Stimulated activated CD8-positive, alpha-beta memory T cell treated with anti-CD3 and anti-CD28 coated beads, Interleukin-2, amount 100 ng/mL, for 1 hour (primary cell): ENCODE measurements at places on chromosomes 6 and 20.

DNA sequence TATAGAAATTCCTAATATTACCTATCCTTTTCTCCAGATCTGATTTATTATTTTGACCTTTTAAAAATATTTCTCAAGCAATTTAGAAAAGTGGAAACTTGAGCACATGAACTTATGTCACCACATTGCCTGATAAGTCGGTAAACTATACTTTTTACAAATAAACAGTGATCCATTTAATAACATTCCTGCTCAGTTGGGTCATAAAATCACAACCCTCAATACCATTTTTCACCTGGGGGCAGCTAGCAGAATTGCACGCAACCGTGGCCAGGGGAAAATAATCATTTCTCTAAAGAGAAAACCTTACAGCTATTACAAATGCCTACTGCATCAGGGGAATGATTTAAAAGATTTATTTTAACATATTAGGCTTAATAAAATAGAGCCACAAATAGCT lies 614.5 kb downstream of the PHF3 start:
- DNase-seq = no peak

DNA sequence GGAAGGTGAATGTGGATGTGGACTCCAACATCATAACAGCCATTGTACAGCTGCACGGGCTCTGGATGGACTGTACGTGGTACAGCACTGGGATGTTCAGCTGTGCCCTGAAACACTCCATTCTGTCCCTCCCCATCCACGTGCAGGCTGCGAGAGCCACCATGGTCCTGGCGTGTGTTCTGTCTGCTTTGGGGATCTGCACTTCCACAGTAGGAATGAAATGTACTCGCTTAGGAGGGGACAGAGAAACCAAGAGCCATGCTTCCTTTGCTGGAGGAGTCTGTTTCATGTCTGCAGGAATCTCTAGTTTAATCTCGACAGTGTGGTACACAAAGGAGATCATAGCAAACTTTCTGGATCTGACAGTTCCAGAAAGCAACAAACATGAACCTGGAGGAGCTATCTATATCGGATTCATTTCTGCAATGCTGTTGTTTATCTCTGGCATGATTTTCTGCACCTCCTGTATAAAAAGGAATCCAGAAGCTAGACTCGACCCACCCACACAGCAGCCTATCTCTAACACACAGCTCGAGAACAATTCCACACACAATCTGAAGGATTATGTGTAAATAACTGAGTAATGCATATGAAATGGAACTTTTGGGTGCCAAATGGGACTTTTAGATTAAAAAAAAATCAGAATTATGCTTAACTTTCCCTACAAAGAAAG lies 12.1 kb downstream of the CLDN20 start:
- no peak for DNase-seq

- no peak for DNase-seq
Measured at GRCh38 chr20:31857861-31858759, 12.2 kb downstream of the DUSP15 start.

GRCh38 chr20:36473164-36473563 lies 68.2 kb upstream of the MYL9 start:
- no peak for DNase-seq

GRCh38 chr6:9503111-9503761 lies 911.6 kb downstream of the TFAP2A start:
- no peak for DNase-seq

DNA sequence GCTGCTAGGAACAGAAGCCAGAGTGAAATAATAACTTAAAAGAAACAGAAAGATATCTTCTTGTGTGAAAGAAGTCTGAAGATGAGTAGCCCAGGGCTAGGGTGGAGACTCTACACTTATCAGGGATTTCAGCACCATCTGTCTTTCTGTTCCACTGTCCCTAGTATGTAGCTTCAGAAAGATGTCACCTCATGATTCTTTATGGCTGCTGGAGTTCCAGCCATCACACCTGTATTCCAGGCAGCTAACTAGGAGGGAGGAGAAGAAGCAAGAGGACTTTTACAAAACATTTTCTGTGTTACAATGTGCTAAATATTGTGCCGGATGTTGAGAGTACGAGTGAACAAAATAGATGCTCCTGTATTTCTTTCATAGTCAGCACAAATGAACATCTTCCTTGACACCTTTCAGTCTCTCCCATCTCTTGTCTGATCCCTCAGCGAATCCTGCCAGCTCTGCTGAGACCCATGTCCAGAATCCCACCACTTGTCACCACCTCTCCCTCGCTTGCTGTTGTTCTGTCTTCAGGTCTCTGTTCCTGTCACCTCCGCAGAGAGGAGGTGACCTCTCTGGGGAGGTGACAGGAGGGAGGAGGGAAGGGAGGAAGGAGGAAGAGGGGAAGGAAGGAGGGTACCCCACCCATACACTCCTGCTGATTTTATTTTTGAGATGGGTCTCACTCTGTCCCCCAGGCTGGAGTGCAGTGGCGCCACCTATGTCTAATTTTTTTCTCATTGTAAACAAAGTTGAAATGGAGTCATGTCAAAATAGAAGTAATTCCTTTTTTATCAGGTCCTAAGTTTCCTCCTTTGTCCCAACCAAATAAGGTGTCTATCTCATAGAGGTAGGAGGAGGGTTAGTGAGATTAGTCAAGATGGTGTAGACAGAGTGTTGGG lies 188.9 kb downstream of the TFAP2C start:
- no peak for DNase-seq

DNA sequence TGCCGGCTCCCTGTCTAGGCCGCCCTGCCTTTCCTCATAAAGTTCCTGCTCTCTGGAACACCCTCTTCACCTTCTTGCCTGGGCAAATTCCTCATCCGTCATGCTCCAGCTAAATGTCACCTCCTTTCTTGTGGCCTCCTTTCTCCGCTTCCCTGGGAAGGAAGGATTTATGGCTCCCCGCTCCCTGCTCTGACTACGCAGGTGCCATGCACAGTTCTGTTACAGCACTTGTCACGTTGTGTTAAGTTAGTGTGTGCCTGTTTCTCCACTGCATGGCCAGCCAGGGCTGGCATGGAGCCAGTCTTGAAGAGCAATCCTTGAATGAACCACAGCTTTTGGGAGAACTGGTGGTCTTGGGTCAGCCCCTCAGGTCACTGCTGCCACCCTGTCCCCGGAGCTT lies 61.7 kb downstream of the CD40 start:
- DNase-seq = no peak

GRCh38 chr20:33124994-33125393 lies 43.0 kb upstream of the BPIFA2 start:
- no peak for DNase-seq

- no peak for DNase-seq
Measured at GRCh38 chr6:32096394-32097258, 12.5 kb downstream of the TNXB start.

DNA sequence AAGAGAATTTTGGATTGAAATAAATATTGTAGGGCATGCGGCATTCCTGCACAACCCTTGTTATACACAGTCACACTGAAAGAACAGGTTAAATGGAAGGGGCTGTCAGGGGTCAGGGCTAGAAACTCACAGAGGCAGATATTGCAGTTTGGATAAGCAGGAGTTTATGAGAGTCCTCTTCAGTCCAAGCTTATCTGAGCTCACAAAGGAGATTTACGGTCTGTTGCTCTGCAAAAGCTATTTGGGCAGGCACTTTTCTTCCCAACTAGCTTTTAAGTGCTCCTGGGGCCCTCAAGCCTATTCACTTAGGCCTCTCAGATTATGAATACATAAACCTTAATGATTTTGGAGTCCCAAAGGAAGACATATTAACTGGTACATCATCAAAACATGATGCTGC lies 156.2 kb downstream of the SOX4 start:
- no peak for DNase-seq

GRCh38 chr20:62296724-62297448 lies 5.9 kb upstream of the ADRM1 start:
- DNase-seq = no peak
